Left kidney (tissue), 8 donors: ENCODE measurements at places on chromosomes 4 and X.

- DNase-seq, result no peak
Measured at GRCh38 chr4:136650541-136651277, 881.6 kb downstream of the PCDH18 start.

DNA sequence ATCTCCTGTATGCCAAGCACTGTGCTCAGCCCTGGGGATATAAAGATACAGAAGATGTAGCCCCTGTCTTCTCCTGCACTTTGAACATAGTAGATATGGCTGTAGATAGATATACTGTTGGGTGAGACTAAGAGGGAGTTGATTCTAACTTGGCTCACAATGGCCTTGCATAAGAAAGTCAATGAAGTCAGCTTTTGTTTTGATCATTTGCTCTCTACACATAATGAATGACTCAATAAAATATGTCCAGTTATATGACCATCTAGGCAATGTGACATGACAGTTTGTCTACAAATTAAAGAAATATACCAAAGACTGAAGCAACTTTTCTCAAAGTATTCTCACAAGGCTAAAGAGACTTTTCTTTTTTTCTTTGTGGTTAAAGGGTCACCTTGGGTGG lies 147.6 kb upstream of the DIPK2B start:
- no peak for DNase-seq

GRCh38 chr4:100695039-100695654 lies 177.3 kb upstream of the EMCN start:
- no peak for DNase-seq

DNA sequence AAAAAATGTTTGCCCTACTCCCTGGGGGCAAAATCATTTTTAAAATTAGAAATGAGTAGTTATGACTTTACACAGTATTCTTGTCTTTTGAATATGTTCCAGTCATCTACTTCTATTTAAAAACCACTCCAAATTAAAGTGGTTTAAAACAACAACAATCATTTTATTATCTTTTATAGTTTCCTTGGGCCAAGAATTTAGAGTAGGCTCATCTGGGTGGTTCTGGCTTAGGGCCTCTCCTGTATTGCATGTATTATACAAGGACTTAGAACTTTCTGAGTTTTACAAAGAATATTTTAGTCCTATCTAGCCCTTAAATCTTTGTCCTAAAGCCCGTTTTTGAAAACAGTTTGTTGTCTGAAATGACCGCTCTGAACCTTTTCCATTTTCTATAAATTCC lies 132.5 kb upstream of the INTU start:
- no peak for DNase-seq

DNA sequence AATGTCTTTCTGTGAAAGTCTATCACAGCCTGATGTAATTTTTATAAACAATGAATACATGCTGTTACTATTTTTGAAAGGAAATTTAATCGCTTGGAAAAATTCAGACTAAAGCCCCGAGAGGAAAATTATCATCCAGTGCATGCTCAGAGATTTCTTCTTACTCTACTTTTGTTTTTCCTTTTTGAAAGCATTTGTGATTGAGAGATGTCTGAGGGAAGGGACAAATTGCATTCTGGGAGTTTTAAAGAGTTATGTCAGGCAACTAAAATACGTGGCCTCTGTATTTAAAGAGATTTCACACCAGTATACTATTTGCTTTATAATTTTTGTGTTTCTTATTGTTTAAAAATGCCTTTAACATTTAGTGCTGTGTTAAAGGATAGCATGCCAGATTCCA lies 1.4 kb upstream of the ZFX start:
- DNase-seq, result no peak

DNA sequence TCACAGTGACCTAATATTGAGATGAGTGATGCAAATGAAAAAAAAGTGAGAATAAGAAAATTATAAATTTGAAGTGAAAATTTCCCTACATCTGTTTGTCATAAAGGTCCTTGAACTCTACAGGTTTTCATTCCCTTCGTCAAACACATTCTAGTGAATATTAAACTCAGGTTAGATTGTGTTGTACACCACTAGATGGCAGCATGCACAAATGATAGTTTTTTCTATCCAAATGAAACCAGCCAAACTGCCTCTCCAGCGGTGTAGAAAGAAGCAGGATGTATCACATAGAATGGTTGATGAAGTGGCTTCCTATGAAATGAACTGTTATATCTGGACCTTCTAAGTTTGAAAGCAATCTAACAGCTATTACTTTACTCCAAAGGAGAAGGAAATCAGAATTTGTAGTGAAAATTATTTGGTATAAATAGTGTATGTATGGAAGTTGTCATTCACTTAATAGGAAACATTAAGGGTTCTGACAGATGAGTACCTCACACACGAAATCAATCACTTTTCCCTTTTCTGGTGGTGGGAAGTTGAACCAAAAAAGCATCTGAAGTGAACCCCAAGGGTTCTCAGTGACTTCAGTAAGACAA lies 382.7 kb downstream of the UNC5C start:
- peak; percentile 79 for DNase-seq

DNA sequence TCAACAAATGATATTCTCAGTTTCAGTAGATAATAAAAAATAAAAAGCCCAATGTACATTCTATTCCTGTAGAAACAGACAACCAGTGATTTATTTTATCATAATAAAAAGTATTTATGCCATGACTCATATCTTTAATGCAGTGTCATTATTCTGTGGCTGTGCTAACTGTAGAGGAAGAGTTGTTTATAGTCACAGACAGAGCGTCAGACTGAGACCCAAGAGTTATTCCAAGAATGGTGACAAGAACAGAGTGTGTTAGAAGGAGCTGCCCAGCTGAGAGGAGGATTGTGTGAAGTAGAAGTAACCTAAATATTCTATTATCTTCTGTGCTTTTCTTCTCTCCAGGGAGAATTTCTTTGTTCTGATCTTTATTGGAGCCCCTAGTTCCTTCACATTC lies 210.7 kb downstream of the PPP1R2C start:
- no peak for DNase-seq

GRCh38 chr4:145879598-145879997 lies 59.0 kb downstream of the ZNF827 start:
- no peak for DNase-seq

GRCh38 chr4:2340272-2341061 lies 78.0 kb downstream of the ZFYVE28 start:
- no peak for DNase-seq

DNA sequence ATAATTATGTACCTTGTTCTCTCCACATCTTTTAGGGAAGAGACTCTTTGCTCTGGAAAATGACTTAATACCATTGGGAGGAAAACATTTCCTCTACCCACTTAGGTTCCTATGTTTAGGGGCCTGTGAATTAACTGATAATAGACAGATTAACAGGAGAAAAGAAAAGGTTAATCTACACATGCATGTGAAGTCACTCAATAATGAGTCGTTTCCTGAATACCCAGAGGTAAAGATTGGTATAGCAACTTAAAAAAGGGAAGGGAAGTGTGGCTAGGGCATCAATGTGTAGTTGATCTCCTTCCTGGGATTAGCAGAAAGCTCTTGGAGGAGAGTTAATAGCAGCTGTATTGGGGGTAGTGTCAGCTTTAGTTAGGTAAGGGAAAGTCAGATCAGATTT lies 419.5 kb upstream of the ATOH1 start:
- no peak for DNase-seq

DNA sequence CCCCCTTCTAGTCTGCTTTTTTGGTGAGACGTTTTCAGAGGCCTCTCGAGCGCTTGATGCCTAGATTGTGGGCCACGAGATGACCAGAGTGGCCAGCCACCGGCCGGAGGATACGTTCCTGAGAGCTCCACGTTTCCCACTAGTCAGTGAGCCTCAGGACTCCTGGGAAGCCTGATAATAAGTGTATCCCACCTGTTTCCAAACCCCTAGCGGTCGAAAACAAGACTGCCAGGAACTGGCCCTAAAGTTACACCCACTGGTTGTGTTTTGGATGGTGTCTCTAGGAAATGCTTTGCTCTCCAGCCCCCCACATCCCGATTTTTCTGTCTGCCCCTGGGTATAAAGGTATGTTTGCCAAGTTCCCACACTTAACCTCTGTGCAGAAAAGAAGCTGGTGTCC lies 4.6 kb upstream of the RS1 start:
- peak; percentile 7 for DNase-seq

GRCh38 chrX:7147413-7147977 lies at the start of gene STS:
Gene STS, plus strand, starts transcription at chrX:7147712. Its CDS starts 105,488 bp downstream, at chrX:7253200.
- DNase-seq, result peak; percentile 14

GRCh38 chrX:72125331-72126047 lies 6.2 kb downstream of the RTL5 start:
- DNase-seq, result no peak

GRCh38 chr4:94127707-94128328 lies 79.8 kb upstream of the SMARCAD1 start:
- DNase-seq, result peak; percentile 25

DNA sequence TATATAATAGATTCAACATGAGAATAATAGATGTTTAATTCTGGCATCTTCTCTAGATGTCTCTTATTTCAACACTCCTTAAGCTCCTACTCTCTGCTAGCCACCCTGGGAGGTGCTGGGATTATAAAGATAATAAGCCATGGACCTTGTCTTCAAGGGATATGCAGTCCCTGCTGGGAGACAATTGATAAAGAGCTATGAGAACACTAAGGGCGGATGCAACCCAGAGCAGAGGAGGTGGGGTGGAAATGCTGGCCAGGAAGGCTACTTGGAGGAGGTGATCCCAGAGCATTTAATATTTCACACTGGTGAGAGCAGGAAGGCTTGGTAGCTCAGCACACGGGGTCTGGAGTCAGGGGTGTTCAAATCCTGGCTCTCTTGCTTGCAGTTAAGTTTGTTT lies 18.3 kb upstream of the PGRMC2 start:
- no peak for DNase-seq

DNA sequence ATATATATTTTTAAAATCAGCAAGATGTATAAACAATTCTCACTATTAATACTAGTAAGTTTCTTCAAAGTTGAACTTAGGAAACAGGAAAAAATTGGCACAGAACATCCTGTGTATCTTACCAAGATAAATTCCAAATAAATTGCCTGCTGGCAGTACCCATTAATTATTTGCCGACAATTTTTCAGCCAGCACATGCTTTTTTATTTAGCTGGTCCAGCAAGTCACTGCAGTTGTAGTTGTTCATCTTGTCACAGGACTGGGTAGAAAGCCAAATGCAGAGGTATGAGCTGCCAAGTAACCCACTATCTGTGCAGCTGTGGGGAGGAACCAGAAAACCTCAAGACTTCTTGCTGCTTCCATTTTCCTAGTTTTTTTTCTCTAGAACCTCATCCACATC lies 113.4 kb downstream of the PACRGL start:
- DNase-seq, result no peak

GRCh38 chr4:36316607-36317006 lies 35.2 kb downstream of the DTHD1 start:
- DNase-seq, result no peak

- DNase-seq, result no peak
Measured at GRCh38 chr4:73770917-73771316, 30.5 kb downstream of the CXCL8 start.

GRCh38 chr4:135548711-135549110 lies 1347.1 kb upstream of the PABPC4L start:
- no peak for DNase-seq

DNA sequence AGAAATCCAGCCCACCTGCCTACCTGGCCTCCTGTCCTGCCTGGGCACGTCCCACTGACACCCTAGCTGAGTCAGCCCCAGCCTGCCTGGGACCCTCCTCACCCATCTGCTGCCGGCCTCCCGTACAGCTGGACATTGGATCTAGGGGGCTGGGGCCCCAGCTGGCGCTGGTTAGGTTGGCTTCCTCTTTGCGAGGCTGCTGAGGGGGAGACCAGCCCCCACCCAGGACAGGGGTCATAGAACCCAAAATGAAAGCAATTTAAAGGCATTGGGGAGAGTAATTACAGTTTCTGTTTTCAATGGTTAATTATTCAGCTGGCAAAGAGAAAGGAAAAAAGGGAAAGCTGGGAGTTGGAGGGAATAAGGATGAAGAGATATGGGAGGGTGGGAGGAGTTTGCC lies 15.8 kb downstream of the EFNB1 start:
- no peak for DNase-seq
